OCI-M1 (cell line): ENCODE measurements at places on chromosomes 12 and 14.
A peak's percentile ranks its signal among the peaks of the same experiment; 100 is the strongest.

DNA sequence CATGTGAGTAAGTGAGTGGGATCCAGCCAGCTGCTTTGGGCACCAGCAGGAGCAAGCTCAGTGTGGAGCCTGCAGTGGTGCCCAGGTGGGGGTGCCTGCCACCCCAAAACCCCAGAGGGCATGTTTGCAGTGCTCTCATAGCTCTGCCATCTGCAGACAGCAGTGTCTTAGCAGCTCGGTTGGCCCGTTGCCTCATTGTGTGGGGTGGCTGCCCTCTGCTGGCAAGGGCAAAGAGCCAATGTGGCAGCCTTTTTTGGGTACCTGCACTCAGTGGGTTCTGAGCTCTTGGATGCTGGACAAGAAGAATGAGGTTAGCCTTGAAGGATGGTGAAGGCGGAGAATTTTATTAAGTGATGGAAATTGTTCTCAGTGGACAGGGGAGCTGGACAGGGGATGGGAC is 52.3 kb downstream of the NEUROD4 start:
- DNase-seq = peak; percentile 73

DNA sequence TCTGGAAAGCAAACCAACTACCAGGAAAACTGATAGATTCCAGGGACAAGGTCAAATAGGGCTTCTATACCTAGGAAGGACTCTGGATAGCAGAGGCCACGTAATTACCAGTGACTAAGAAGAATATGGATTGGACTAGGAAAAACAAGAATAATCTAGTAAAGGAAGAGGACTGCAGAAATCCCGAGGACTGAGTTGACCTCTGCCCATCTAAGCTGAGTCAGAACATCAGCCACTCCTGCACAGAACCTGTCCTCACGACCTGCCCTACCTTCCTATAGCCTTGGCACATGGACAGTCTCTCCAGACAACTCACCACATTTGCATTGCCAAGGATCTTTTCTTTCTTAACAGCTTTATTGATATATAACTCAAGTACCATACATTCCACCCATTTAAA is 2.3 kb downstream of the OR6J1 start:
- DNase-seq = no peak

- DNase-seq = no peak
Measured at GRCh38 chr12:72110937-72111650, 161.1 kb upstream of the TRHDE start.

- no peak for DNase-seq
Measured at GRCh38 chr12:107349008-107349747, 255.8 kb upstream of the CRY1 start.

DNA sequence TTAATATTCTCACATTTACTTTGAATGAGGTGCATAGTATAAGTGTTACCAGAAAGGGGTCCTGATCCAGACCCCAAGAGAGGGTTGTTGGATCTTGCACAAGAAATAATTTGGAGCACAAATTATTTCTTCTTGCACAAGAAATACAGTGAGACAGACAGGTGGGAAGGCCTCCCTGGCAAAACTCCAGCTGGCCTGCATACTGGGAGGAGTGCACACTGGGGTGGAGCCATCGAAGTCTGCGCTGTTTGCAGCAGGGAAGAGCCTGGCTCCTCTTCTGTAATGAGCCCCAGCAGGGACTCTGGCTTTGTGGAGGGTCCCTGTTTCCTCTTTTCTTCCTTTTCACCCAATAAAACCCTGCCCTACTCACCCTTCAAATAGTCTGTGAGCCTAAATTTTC is 141.6 kb downstream of the GLT1D1 start:
- DNase-seq = no peak

DNA sequence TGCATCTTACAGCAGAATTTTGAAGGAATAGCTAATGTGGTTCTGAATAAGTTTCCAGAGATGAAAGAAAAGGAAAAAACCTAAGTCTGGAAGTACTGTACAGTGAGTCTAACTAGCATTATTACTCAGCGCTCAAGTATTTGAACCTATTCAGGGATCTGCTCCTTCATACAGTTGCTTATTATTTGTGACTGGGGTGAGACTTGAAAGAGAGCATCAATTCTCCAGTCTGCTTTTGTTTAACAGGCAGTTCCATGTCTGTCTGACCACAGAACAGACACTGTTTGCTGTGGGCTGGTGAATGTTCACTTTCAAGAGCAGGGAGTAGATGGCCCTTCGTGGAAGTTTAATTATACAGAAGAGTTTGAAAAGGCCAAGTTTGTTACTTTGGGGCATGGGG is 9.3 kb downstream of the ETV6 start:
- DNase-seq = no peak

- DNase-seq = no peak
Measured at GRCh38 chr12:68727776-68728175, 18.2 kb upstream of the SLC35E3 start.

DNA sequence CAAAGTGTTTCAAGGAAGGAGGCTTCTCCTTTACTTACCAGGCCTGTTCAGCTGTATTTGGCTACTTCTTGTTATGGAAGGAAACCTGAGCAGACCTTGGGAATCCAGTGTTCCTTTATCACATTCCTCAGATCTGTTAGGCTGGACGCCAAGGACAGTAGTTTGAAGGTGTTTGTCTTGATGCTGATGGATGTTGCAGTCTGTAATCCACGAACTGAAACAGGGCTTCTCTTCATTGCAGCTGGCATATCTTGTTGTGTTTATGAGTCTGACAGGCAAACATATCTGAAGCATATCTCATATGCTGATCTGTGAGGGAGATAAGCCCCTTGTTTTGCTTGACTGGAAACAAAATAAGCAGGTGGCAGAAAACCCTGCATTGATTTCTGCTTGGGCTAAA is 904.3 kb downstream of the NRXN3 start:
- no peak for DNase-seq

DNA sequence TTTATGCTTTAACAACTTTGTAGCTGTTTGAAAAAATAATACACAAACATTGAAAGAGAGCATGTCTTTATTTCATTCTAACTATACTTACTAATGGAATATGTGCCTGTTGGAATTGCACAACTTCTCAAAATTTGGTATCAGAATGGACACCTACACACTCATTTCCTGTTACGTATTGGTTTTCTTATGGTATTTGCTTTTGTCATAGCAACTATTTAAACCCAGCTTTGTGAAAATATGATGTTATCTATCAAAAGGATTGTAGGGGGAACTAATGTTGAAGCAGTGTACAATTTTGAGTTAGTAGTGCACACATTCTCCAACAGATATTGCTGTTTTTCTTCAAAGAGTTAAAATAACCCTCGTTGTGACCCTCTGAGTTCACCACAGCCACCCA is 52.6 kb downstream of the RBMS2 start:
- DNase-seq = peak; percentile 41

DNA sequence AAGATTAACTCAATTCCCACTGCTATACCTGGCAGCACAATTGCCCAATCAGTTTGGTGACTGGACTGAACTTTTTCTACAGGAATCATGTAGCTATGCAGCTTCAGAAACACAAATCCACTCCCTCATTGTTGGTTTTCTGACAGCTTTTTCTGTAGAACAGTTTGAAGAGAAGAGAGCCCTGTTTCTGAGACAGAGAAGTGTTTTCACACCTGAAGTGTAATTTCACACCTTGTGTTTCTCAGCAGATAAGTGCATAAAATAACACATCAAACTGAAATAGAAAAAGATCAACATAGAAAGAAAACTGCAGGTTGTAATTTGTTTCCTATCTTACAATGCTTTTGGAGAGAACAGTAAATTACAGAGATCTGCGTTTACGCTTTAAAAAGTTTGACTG is 335.6 kb downstream of the SNAPC1 start:
- no peak for DNase-seq

DNA sequence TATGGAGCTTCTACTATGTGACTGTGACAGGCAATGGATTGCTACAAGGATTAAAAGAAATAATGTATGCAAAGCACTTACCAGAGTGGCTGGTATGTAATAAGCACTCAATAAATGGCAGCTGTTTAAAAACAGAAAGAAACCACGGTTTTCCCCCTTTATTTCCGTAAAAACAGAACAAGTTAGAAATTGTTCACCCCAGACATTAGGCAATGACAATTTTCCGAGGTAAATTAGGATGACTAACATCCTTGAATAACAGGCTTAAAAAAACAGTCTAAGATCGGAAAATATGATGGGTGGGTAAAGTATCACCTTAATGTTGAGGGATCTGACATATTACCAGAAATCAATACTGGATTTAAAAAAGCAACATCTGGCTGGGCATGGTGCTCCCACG is 20.9 kb upstream of the CNIH1 start:
- DNase-seq = no peak

DNA sequence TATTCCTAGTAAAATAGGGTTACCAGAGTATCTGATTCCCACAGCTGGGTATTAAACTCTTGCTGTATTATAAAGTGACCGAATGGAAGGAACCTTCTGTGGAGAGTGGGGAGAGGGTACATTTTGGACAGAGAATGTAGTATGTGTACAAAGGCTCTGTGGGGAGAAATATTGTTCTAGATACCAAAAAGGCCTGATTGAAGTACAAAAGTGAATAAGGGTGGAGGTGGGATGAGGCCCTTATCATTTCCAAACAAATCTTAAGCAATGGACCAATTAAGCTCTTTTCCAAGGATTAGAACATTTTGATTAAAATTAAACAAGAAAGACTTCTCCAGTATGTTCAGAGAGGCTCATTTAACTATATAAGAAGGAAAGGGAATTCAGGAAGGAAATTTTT is 20.4 kb downstream of the EID3 start:
- DNase-seq = no peak

- DNase-seq = no peak
Measured at GRCh38 chr14:37056473-37056872, 115.9 kb downstream of the SLC25A21 start.

- DNase-seq = peak; percentile 92
Measured at GRCh38 chr14:92659765-92660561, 88.5 kb downstream of the LGMN start.

GRCh38 chr12:69000074-69000473 is 67.1 kb upstream of the CPM start:
- DNase-seq = no peak

- DNase-seq = no peak
Measured at GRCh38 chr14:96264853-96265252, 8.8 kb downstream of the BDKRB1 start.

GRCh38 chr12:93156086-93156716 is 221.5 kb upstream of the NUDT4 start:
- DNase-seq = no peak

- DNase-seq = peak; percentile 86
Measured at GRCh38 chr14:77033622-77034589, 5.4 kb upstream of the IRF2BPL start.

DNA sequence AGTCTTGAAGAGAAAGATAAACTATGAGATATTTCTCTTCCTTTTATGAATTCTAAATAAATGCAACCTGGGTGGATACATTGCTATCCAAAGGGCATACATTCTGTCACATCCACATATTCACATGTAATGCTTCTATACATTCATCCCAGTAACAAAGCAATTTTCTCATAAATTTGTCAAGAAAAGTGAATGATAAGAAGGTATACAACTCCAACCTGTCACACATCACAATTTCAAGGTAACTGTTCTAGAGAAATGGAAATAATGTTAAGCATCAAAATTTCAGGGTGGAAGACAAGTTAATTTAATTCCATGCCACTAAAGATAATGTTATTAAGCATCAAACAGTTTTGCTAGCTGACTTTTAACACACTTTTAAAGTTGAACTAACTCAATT is 212.9 kb downstream of the SYT10 start:
- DNase-seq = no peak

DNA sequence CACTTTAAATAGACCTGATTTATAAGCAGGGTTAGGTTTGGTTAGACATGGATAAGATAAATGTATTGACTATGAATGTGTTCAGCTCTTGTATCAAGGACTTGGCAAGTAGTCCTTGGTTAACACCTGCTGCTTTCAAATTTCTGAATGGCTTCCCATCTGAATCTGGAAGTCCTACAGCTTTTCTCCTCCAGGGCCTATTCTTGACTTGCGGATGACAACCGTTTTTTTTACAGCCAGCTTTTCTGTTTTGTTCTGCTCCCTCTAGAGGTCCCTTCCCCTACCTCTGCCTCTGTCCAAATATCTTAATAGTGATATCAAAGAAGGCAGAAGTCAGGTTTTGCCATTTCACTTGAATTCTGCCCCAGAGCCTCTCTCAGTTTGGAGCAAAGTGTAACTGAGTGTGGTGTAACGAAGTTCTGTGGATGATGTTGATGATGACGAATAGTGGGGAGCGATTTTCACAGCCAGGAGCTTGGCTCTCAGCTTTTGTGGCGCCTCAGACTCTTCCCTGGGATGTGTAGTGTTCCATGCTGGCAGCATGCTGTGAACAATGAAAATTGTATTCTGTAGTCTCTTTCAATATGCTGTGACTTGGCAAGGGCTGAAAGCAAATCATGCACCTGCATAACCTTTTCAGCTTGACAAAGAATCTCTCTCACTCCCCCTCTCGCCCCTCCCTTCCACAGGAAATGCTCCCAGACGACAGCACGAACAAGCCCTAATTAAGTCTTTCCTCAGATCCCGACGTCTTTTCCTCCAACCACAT is 5.0 kb upstream of the SLC4A8 start:
- DNase-seq = no peak

DNA sequence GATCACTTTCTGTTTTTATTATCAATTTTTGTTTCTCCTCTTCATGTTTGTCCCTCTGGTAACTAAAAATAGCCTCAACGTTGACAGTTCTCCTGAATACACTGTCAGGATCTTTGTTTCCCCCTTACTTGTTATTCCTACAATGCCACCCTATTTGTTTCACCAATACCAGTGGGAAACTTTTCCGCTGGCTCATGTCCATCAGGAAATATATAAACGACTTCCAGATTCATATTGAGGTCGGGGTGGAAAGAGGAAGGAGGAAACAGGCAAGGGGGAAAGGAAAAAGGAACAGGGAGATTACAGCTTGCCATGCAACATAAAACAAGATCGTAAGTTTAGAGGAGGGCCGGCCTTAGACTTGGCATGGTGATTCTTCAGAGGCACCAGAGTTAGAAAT is 61.7 kb downstream of the BTBD7 start:
- DNase-seq = no peak

- DNase-seq = peak; percentile 66
Measured at GRCh38 chr12:75389706-75390105, 1.2 kb upstream of the GLIPR1L2 start.

DNA sequence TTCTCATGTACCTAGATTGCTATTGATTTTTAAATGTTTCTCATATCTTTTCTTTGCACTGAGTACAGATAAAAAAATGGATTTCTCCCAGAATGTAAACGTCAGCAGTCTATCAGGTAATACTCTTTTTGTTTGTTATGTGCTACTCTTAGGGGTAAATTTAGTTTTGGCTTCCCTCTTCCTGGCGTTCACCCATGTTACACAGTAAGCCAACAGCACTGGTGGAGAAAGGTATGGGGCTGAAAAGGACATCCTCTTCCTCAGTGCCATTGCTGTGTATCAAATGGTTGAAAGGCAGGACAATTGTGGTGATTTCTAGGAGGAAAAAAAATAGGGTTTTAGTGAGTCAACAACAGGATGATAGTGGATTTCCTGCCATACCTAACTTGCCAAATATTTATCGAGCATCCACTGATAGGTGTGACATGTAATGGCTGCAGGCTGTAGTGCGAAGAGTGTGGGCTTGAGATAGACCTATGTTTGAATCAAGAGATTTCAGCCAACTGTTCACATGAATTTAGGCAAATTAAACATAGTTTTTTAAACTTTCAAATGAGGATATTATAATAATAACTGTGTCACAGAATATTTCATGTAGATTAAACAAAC is 7.5 kb downstream of the KLRF2 start:
- DNase-seq = no peak
